ENCODE measurements at places on chromosomes 7 and 10.

GRCh38 chr7:28507525-28508282 lies 95.4 kb downstream of the CREB5 start:
- DNase-seq, result no peak

DNA sequence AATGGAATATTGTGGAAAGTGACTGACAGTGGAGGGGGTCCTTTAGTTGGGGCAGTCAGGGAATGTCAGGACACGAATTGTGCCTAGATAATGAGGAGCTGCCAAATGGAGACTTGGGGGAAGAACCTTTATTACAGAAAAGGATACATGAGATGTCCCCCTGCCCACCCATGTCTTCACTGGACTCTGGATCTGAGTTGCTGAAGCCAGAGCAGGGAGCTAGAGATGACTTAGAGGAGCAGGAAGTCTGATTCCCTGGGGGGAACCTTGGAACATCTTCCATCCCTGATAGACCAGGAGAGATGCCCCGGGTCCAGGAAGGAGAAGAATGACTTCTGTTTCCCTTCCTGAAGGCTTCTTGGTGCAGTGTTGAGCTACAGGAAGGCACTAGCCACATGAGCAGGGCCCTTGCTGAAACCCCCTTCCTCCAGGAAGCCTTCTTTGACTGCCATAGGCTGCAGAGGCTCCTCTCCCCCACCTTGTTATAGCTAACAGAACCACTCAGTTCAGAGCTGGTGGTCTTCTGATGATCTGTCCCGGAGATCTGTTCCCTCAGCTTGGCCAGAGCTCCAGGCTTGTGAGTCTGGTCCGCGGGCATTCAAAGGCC lies 747 bp upstream of the NEURL1 start:
- DNase-seq, result no peak

- no peak for DNase-seq
These were observed 88.4 kb downstream of the ABCA13 start for GRCh38 chr7:48259463-48260280.

GRCh38 chr10:12797471-12798262 lies 203.8 kb downstream of the CCDC3 start:
- no peak for DNase-seq

GRCh38 chr10:97759158-97759887 lies 12.5 kb downstream of the SFRP5 start:
- peak; percentile 13 for DNase-seq

GRCh38 chr7:43879477-43879876 lies 10.2 kb upstream of the MRPS24 start:
- peak; percentile 44 for DNase-seq

DNA sequence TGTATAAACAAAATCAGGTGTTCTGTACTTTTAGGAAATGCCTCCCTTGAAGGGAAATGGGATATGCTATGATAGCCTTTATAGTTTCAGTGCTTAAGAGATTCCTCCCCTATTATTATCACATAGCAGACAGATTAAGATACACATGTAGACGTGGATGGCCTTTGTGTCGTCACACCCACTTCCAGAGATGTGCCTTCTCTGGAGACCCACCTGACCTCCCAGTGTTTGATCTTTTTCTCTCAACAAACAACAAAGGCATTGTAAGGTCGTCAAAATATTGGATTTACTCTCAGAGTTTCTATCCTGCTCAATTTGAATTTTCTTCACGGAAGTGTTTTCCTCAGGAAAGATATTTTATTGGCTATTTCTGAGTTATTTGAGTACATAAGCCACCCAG lies 25.7 kb upstream of the C1GALT1 start:
- DNase-seq, result no peak

- DNase-seq, result no peak
These were observed 113.2 kb upstream of the CHST15 start for GRCh38 chr10:124206616-124207015.

DNA sequence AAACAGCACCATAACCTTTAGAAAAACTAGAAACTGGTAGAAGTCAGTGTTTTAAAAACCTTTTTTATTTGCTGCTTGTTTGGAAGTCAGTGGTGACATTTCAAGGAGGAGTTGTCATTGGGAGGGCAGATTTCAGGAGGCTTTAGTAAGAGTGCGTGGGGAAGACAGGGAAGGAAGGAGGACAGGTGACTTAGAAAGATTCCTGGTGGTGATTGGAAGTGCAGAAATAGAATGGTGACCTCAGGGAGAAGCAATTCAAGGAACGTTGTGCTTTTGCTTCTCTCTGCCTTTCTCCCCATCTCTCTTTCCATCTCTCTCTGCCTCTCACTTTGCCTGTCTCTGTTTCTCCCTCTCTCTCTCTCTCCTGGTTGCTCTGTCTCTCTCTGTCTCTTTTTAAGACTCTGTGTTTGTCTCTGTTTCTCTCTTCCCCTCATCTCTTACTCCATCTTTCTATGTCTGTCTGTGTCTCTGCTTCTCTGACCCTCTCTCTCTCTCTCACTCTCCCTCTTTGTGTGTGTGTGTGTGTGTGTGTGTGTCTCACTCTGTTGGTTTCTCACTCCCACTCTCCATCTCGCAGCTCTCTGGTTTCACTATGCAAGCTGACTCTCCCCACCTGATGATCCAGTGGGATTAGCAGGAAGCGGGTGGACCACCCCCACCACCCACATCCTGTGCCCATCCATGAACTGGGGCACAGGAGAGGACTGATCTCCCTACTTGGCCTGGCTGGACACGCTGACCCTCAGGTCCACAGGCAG lies 10.9 kb upstream of the PFKP start:
- no peak for DNase-seq

GRCh38 chr10:114044247-114045135 lies 825 bp downstream of the ADRB1 start:
- no peak for DNase-seq

DNA sequence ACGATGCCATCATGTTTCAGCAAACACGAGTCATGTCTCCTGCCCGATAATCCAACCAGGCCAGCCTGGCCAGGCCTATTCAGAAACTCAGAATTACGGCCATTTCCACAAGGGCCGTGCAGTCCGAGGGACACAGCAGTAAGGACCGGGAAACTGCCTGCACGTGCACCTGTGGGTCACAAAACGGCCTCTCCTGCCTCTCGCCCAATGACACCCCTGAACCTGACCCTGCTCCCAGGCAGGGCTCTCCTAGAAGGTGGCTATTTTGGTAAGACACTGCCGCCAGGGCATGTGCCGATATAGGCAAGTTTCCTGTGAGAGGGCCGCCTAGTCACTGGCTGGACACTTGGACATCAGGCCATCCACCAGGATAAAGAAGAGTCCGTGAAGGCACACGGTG lies 196.7 kb downstream of the TCERG1L start:
- no peak for DNase-seq

DNA sequence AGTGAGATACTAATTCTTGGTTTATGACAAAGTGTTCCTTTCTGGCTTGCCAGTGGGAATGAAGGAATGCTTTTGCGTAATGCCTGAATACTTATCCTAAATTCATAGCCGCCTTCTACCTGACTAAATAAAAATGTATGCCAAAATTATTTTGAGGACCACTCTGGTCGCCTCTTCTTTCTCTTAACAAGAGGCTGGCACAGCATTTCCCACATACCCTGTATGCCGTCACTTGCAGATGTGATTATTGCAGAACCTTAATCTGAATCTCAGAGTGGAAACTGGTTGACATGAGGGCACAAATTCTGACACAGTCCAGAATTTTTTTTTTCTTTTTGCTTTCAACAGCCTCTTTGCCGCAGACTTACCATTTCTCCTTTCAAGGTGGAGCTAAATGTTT lies 124.6 kb upstream of the GLCCI1 start:
- DNase-seq, result no peak

GRCh38 chr7:140182917-140183316 lies 6.1 kb upstream of the KDM7A start:
- DNase-seq, result no peak

DNA sequence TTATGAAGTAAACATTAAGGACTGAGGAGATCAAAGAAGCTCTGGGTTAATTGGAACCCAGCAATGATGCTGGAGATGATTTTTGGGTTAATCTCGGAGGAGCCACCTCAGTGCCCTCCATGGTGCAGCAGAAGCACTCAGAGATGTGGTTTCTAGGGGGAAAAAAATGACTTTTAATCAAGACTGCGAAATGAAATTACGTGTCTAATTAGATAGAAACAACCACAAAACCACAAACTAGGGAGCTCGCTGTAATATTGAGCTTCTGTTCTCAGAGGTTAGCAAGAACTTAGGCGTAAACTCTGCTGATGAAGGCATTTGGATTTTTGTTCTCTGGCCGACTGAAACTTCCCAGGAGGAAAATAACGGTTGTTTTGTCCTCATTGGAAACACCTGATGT lies 319.0 kb downstream of the GRID1 start:
- no peak for DNase-seq

DNA sequence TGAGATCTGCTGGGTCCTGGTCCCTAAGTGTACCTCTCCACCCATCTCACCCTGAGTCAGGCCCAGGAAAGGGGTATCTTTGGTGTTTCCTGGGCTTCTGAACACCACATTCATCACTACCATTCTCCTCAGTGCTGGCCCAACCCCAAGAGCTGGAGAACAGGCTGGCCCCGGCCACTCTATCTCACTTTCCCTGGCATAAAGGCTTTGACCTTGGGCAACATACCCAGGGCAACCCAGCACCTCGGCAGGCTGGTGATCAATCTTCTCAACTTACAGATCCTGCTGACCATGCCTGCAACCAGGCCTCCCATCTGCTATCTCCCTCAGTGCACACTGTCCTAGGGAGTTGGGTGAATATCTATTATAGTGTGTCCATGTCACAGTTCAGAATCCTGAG lies 2.1 kb downstream of the VSIR start:
- no peak for DNase-seq

DNA sequence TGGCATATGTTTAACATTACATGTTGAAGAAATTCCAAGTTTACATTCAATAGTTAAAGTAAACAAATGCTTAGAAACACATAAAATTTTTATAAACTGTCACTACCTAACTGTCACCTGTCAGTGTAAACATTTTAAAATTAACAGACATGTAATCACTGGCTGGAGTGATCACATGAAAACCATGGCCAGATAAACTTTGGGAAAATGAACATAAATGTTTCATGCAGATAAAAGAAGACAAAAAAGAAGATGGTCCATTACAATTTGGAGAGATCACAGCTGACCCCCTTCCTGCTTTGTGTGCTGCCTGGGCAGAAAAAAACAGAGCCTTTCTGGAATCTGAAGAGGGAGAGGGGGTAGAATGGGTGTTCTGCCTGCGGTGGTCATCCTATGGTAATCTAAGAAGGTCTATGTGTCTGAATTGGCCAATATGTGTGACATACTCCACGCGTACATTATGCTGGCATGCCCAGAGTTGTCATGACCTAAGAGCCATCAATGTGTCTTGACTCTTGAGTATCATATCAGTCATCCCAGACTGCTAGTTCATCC lies 57.5 kb upstream of the MEOX2 start:
- DNase-seq, result no peak

DNA sequence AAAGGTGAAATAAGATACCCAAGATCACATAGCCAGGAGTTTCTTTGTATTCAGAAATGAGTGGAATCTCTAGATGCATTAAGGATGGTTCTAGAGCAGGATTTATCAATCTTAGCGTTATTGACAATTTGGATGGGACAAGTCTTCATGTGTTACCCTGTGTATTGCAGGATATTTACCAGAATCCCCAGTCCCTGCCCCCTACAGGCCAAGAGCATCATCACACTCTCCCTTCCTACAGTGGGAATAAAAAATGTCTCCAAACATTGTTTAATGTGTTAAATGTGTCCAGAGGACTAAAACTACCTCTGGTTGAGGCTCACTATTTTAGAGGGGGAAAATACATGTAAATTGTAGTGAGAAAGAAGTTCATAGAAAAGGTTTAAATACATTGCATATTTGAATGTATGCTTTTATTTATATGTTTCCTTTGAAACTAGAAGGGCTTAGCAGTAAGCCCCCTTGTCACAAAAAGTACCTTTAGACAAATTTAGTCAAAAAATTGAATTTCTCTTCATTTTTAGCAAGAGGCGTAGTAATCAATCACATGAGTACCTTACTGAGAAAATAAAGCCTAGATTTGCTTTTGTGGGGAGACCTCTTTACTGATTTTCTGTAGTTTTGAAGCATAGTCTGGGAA lies 141.2 kb downstream of the MLLT10 start:
- DNase-seq, result no peak

DNA sequence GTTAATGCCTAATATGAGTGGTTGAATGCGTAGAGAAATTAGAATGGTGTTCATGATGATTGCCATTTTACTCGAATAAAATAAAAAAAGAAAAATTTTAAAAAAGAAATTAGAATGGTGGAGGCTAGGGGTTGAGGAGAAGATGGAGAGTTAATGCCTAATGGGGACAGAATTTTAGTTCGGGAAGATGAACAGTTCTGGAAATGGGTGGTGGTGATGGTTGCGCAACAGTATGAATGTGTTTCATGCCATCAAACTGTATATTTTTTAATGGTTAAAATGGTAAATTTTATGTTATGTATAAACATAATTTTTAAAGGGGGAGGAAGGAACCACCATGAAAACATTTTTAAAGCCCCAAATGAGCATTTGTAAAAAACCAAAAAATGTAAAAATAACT lies 140.1 kb upstream of the AGK start:
- no peak for DNase-seq

- no peak for DNase-seq
These were observed 92.8 kb upstream of the PARD3 start for GRCh38 chr10:34907743-34908430.

All from GM04504 (cell line).